Mammary epithelial cell (primary cell): ENCODE measurements at places on chromosomes 6 and 20. TPM values are rescaled to one million over a fixed set of nuclear protein-coding genes. Genes with fewer than 3 reads are reported as not detected.

BTN3A1 gene
- total RNA-seq: 7.3 TPM

SPATA25 gene
- total RNA-seq: 1.2 TPM

STX11 gene
- total RNA-seq: 0.16 and 0.71 TPM in 2 replicates

MMP24 gene
- total RNA-seq: 0.08 and 0.12 TPM in 2 replicates

ISM1 gene
- total RNA-seq: 1.7 and 3.7 TPM in 2 replicates

PI3 gene
- 6.3 and 45.4 TPM in 2 replicates for total RNA-seq

CST1 gene
- total RNA-seq: not detected

TSPO2 gene
- not detected in 2 replicates for total RNA-seq

OCSTAMP gene
- total RNA-seq: not detected

GRCh38 chr6:144144996-144145395 is 5.3 kb upstream of the STX11 start:
- DNase-seq: peak; percentile 18

- DNase-seq: no peak
Measured at GRCh38 chr6:129871221-129871620, 10.1 kb upstream of the TMEM244 start.

DNA sequence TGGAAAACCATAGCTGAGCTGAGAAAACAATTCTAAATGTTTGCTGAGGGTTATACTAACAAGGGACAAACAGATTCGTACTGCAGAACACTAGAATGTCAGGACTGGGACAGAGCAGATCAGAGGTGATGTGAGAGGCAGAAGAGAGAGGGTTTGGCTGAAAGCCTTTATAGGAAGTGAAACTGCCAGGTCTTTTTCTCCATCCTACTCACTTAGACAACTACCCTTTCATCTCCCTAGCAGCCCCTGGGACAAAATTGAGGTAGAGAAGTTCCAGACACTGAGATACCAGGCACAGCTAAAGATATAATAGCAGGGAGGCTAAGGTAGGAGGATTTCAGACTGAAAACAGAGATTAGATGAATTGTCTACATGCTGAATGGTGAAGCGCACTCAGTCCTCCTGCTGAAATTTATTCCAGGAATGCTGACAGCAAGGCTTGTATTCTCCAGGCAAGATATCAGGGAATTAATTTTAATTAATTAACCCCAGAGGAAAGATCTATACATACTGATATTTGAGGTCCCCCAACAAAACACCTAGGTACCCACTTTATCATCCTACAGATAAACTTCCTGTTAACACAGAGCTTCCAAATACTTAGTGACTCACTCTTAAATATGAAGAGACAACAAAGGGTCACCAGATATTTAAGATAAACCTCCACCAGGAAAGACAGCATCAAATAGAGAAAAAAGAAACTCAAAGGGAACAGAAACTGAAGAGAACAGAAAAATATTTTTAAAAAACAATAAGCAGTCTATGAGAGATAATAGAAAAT is 12.6 kb upstream of the EIF2S2 start:
- no peak for DNase-seq

GRCh38 chr20:40896814-40897700 is 131.6 kb upstream of the TOP1 start:
- no peak for DNase-seq

GRCh38 chr6:150354754-150355571 is 13.8 kb upstream of the IYD start:
- DNase-seq: no peak

- no peak for DNase-seq
Measured at GRCh38 chr6:39152262-39152661, 37.3 kb upstream of the SAYSD1 start.

- no peak for DNase-seq
Measured at GRCh38 chr20:36860811-36861624, 14.9 kb upstream of the TLDC2 start.

DNA sequence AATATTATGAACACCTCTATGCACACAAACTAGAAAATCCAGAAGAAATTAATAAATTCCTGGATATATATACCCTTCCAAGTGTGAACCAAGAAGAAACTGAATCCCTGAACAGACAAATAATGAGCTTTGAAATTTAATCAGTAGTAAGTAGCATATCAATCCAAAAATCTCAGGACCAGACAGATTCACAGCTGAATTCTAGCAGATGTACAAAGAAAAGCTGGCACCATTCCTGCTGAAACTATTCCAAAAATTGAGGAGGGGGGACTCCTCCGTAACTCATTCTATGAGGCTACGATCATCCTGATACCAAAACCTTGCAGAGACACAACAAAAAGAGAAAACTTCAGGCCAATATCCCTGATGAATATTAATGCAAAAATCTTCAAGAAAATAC is 67.0 kb upstream of the PDE7B start:
- DNase-seq: no peak

- peak; percentile 44 for DNase-seq
Measured at GRCh38 chr6:22366214-22366613, 69.4 kb upstream of the PRL start.

GRCh38 chr20:31894980-31895675 is 24.7 kb downstream of the TTLL9 start:
- peak; percentile 48 for DNase-seq

DNA sequence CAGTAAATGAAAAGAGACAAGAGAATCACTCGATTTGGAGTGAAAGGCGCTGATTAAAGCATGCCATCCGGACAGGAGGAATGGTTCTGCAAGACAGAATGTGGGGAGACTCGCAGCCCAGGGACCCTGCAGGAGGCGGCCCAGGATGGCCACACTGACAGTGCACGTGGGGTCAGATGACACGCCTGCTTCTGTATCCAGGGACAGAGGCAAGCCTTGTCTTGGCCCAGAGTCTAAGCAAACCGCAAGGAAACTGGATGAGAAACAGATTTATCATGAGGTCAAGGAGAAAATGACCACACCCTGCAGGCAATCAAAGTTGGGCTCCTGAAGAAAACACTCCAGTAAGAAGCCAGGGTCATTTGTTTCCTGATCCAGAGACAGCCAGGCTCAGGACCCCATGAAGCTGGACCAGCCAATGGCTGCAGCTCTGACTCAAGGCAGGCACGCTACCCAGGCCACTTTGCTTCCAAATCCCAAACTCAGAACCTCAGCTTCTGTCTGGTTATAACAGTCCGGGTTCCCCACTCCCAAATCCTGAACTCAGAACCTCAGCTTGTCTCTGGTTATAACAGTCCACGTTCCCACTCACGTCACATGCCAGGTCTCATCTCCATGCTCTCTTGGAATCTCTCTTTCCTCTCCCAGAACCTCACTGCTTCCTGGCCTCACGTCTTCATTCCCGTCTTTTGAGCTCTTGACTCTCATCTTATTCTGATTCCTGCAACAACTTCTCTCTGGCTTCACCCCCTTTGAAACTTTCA is 144.9 kb upstream of the THBS2 start:
- DNase-seq: peak; percentile 8

DNA sequence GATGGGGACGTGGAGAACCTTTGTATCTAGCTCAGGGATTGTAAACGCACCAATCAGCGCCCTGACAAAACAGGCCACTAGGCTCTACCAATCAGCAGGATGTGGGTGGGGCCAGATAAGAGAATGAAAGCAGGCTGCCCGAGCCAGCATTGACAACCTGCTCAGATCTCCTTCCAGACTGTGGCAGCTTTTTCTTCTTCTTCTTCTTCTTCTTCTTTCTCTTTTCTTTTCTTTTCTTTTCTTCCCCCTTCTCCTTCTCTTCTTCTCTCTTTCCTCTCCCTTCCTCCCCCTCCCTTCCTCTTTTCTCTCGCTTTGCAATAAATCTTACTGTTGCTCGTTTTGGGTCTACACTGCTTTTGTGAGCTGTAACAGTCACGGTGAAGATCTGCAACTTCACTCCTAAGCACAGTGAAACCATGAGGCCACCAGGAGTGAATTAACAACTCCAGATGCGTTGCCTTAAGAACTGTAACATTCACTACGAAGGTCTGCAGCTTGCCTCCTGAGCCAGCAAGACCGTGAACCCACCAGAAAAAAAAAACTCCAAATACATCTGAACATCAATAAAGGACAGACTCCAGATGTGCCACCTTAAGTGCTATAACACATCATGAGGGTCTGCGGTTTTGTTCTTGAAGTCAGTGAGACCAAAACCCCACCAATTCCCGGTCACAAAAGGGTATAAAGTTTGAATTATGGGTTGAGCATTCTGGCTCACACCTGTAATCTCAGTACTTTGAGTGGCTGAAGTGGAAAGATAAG is 19.6 kb upstream of the SERPINB1 start:
- DNase-seq: no peak

GRCh38 chr6:108690326-108691049 is 129.8 kb downstream of the FOXO3 start:
- peak; percentile 61 for DNase-seq

- DNase-seq: peak; percentile 95
Measured at GRCh38 chr20:10761232-10761631, 87.4 kb upstream of the JAG1 start.

DNA sequence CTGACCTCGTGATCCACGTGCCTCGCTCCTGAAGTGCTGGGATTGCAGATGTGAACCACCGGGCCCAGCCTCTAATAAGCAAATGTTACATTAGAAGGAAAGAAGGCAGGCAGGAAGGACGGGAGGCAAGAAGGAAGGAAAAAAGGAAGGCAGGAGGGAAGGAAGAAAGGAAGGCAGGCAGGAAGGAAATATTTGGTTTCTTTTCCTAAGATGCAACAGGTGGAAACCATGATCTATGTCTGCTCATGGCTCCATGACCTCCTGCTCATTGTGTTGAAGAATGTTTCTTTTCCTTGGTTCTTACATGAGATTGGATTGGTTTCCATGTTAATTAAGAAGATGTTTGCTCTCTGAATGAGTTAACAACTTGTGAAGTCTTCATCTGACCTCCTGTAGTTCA is 91.8 kb upstream of the SNX9 start:
- DNase-seq: no peak

DNA sequence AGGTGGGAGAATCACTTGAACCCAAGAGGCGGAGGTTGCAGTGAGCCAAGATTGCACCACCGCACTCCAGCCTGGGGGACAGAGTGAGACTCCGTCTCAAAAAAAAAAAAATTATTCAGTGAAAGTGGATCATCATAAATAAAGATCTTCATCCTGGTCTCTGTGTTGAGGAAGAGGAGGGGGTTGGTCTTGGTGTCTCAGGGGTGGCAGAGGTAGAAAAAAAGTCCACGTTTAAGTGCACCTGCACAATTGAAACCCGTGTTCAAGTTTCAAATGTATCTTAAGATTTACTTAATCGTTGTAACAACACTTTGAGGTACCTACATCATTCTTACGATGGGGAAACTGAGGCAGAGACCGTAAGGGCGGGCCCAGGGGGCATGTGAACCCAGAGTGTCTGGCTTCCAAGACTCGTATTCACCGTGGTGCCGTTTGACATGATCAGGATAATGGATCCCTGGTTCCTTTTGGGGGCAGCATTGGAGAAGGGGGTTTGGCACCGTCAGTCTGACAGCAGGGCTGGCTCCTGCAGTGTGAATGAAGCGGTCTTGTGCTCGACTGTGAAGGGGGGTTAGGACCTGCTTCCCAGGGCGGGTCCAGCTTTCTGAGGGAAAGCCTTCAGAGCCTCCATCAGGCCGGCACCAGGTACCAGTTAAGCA is 32.9 kb upstream of the ID1 start:
- DNase-seq: no peak
